ENCODE measurements at places on chromosomes 13 and 19. TPM values are rescaled to one million over a fixed set of nuclear protein-coding genes. Genes with fewer than 3 reads are reported as not detected.

The ZNF420 gene
- total RNA-seq = 13.8 TPM

The LRRC63 gene
- total RNA-seq = not detected

The KIR2DL3 gene
- total RNA-seq = not detected

The RABAC1 gene
- total RNA-seq = 167 TPM

The DOHH gene
- 11.3 TPM for total RNA-seq

The COL5A3 gene
- total RNA-seq = not detected

The TEAD2 gene
- total RNA-seq = 4.9 TPM

The OR7G2 gene
- not detected for total RNA-seq

The SELENOV gene
- not detected for total RNA-seq

The TEX101 gene
- not detected for total RNA-seq

The SEMA6B gene
- not detected for total RNA-seq

The PTGIR gene
- not detected for total RNA-seq

The VSTM1 gene
- not detected for total RNA-seq

The FGF14 gene
- total RNA-seq = not detected

The ZNF547 gene
- total RNA-seq = 4.5 TPM

The DOCK6 gene
- 78.2 TPM for total RNA-seq

The ALKBH6 gene
- total RNA-seq = 28.7 TPM

The SLAIN1 gene
- 16.4 TPM for total RNA-seq

The ADGRE3 gene
- not detected for total RNA-seq

The SIGLEC7 gene
- total RNA-seq = not detected

The PRX gene
- 4.9 TPM for total RNA-seq

The DKKL1 gene
- 0.79 TPM for total RNA-seq

The CEACAM16 gene
- total RNA-seq = not detected

The ZNF780B gene
- total RNA-seq = 21.0 TPM

The CCL25 gene
- 0.70 TPM for total RNA-seq

The LYPD3 gene
- 0.42 TPM for total RNA-seq

The PRODH2 gene
- total RNA-seq = not detected

The ATG4D gene
- 46.8 TPM for total RNA-seq

The EEF1AKMT1 gene
- 3.2 TPM for total RNA-seq

The MBD3L4 gene
- total RNA-seq = not detected

The CABP5 gene
- total RNA-seq = not detected

The ZNF491 gene
- 6.2 TPM for total RNA-seq

The TEX29 gene
- not detected for total RNA-seq

The CXCL17 gene
- total RNA-seq = not detected

The LRRC4B gene
- not detected for total RNA-seq

The TTYH1 gene
- 0.53 TPM for total RNA-seq

The C5AR1 gene
- not detected for total RNA-seq

The RXFP2 gene
- total RNA-seq = not detected

The ZNF699 gene
- 7.8 TPM for total RNA-seq

The ZNF418 gene
- 1.7 TPM for total RNA-seq

The KLK2 gene
- total RNA-seq = not detected

The EXOC3L2 gene
- total RNA-seq = not detected

The RASAL3 gene
- 52.0 TPM for total RNA-seq

The KANK3 gene
- total RNA-seq = 0.11 TPM
